Right hindlimb (tissue), 1 donor: ENCODE measurements at places on chromosomes 13 and 19.

- no peak for DNase-seq
Measured at GRCh38 chr19:18100710-18101109, 3.1 kb downstream of the MAST3 start.

DNA sequence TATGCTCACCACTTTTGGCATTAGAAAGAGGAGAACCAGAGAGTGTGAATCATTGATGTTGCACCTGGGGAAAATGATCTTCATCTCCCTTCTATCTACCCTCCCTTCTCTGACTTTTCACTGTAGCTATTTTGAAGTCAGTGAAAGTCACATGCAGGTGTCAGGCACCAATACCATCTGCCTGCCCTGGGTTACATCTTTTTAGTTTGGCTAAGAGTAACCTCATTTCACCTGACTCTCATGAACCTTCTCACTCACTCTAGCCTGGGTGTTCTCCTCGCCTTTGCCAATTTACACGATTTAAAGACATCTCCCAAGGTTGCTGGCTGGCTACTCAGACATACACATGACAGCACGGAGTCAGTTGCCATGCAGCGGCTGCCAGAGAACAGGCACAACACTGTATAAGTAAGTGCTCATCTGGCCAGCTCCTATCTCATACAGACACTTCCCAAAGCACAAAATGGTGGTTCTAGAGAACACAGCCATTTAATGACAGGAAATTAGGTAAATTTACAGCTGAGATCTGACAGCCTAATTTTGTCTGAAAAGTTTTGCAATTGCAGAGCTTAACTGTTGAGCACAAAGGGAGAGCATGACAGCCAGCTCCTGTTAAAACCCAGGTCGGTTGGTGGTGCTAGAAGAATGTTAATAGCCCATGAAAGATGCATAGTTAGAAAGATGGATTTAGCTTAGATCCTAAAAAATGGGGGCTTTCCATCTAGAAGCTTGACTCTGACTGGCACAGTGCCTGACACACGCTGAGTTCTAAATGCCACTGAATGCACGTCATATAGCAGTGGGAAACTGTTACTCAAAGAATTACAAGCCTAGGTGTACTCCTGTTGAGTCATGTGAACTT lies 32.5 kb downstream of the LCP1 start:
- DNase-seq, result no peak

DNA sequence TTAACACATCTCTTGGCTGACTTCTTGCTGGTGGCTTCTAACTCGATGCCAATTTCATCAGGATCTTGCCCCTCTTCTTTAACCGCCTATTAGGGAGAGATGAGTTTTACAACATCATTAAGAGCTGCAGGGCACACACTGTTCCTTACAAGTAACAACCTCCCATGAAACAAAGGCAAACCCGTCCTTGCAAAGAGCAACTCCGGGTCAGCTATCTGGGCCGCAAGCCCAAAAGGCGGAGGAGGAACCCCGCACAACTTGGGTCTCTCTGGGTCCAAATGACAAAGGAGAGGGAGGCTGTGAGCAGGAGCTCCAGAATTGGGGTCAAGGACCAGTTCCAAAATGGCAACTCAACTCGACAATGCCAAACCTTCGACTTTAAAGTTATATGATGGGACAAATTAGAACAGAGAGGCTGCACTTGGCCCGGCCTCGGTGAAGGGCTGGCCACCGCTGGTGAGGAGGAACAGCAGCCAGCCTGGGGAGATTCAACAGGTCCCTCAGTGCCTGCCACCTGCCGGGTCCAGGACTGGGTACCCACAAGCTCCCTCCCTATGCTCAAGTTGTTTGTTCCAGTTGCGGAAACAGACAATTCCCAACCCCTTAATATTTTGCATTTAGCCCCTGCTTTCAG lies 1.1 kb downstream of the SAFB2 start:
- DNase-seq, result no peak

DNA sequence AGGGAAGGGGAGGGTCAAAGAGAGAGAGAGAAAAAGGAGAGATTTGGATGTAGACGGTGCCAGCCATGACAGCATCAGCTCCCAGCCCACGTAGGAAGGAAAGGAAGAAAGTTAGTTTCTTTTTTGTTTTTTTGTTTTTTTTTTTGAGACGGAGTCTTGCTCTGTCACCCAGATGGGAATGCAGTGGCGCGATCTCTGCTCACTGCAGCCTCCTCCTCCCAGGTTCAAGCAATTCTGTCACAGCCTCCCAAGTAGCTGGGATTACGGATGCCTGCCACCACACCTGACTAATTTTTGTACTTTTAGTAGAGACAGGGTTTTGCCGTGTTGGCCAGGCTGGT lies 27.6 kb downstream of the ELL start:
- DNase-seq, result no peak

- no peak for DNase-seq
Measured at GRCh38 chr13:51599444-51600176, 15.3 kb downstream of the WDFY2 start.

GRCh38 chr13:24491845-24492244 lies 20.7 kb downstream of the PARP4 start:
- no peak for DNase-seq

GRCh38 chr13:113949546-113949945 lies 24.3 kb downstream of the C13orf46 start:
- DNase-seq, result no peak

- no peak for DNase-seq
Measured at GRCh38 chr19:48617146-48617937, 1.6 kb downstream of the RPL18 start.

DNA sequence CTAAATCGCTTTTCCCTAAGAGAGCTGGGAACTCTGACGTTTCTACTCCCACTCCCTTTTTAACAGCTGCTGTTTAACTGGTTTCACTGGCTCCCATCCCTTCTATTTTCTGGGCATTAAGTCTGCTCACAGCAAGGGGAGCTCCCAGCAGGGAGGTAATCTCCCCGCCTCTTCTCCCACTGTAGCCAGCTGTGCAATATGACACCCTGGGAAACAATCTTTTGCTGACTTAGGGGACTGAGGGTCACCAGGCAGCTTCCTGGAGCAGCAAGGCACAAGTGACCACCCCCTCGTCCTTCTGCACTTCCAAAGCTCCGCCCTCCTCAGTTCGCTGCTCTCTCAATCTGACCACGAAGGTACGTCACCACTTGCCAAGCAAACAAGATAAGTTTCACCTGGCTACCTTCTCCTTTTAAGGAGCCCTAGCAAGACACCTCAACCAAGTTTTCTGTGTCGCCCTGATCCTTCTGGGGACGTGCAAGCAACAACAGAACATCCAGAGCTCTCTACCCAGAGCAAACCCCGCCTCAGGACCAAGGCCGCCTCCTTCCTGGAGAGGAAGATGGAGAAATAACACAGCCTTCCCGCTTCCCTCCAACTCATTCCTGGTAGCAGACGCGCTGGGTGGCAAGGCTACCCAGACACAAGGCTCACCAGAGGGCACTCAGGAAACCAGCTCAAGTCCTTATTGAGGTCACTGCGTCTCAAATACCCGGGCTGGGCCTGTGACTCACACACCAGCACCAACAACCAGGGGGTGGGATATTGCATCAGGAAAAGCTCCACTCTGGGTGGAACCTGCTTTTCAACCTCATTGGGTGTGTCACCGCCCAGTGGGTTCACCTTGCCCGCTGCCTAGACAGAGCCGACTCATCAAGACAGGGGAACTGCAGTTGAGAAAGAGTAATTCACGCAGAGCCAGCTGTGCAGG lies 92.4 kb downstream of the STK24 start:
- DNase-seq, result peak; percentile 90

DNA sequence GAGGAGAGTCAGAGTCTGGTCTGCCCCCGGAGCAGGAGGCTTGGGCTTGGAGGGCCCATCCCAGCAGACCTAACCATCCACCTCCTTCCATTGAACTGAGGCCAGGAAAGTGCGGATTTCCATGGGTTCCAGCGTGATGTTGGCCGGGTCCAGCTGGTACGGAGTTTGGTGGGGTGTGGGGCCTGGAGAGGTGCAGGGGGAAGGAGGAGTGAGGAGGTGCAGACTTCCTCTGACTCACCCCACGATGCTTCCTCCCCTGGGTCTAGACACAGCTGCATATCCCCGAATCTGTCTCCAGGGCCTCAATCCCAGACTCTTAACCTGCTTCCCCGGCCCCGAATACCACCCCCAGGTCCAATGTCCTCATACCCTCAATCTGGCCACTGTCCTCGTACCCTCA lies 20.0 kb downstream of the MAN2B1 start:
- no peak for DNase-seq

GRCh38 chr19:29308977-29309590 lies 96.1 kb upstream of the UQCRFS1 start:
- no peak for DNase-seq

- no peak for DNase-seq
Measured at GRCh38 chr19:43527860-43528622, 1.0 kb upstream of the ETHE1 start.

- DNase-seq, result no peak
Measured at GRCh38 chr13:75738841-75739240, 102.7 kb downstream of the LMO7 start.

DNA sequence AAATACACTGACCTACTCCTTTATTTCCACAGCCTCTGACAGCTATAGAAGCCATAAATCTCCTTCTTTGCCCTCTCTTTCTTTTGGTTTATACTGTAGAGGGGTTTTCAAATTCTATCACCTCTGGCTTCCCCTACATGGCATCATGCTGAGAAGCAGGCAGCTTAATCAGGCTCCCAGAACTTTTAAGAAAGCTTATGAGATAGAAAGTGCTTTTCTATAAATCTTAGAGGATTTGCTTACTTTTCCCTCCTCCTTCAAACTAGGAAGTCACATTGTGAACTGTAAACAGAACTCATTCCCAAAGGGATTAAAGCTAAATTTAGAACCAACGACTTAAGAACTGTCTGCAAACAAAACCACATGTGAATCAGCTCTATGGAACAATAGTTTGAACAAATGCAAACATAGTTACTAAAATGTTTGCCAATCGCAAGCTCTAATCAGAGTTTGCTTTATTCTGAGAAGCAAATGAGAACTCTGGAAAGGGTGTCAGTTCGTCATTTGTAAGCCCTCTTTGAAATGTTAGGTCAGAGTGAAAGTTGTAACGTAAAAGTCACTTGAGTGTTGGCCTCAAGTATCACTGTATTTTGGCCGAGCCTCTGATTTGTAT lies 344.1 kb downstream of the RFC3 start:
- DNase-seq, result no peak

DNA sequence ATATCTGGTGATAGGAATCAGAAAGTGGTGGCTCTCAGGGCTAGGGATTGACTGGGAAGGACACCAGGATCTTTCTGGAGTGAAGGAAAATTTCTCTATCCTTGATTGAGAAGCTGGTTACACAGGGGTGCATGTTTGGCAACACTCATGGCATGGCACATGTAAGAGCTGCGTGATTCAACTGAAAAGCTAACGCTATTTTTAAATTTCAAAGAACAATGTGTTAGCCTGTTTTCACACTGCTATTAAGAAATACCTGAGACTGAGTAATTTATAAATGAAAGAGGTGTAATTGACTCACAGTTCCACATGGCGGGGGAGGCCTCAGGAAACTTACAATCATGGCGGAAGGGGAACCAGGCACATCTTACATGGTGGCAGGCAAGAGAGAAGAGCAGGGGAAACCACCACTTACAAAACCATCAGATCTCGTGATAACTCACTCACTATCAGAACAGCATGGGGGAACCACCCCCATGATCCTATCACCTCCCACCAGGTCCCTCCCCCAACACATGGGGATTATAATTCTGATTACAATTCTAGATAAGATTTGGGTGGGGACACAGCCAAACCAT lies 7.4 kb downstream of the SIGLEC8 start:
- no peak for DNase-seq

DNA sequence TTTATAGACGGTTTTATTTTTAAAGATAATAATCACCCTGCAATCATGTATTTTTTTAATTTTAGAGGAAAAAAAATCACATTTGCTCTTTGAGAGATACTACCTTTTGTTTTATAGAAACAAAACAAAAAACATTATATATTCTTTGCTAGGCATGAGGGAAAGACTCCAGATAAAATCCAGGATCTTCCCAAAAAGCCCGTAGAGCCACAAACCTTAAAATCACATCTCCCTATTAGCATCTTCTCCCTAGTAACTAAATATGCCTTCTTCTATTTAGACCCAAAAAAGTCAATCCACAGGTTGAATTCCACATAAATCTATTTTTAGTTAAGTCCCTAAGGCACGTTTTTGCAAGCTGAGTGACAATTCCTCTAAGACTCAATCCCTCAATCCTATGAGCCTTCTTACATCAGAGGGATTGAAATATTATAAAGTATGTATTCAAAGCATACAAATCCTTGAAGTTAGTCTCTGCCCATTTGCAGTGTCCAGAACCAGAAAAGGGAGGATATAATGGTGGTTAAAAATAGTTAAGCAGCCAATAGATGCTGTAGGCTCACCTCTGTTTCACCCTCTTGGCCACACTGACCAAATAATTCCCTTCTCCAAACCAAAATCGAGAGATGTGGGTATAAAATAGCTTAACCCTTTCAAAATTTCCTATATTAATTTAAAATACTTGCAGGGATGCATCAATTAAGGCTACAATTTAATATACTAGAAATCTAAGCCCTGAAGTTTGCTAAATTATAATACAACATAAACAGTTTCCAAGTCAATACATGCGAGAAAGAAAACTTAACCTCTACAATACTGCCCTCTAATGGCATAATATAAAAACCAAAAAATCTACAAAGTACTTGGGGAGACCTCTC lies 64.0 kb downstream of the SERP2 start:
- DNase-seq, result no peak

DNA sequence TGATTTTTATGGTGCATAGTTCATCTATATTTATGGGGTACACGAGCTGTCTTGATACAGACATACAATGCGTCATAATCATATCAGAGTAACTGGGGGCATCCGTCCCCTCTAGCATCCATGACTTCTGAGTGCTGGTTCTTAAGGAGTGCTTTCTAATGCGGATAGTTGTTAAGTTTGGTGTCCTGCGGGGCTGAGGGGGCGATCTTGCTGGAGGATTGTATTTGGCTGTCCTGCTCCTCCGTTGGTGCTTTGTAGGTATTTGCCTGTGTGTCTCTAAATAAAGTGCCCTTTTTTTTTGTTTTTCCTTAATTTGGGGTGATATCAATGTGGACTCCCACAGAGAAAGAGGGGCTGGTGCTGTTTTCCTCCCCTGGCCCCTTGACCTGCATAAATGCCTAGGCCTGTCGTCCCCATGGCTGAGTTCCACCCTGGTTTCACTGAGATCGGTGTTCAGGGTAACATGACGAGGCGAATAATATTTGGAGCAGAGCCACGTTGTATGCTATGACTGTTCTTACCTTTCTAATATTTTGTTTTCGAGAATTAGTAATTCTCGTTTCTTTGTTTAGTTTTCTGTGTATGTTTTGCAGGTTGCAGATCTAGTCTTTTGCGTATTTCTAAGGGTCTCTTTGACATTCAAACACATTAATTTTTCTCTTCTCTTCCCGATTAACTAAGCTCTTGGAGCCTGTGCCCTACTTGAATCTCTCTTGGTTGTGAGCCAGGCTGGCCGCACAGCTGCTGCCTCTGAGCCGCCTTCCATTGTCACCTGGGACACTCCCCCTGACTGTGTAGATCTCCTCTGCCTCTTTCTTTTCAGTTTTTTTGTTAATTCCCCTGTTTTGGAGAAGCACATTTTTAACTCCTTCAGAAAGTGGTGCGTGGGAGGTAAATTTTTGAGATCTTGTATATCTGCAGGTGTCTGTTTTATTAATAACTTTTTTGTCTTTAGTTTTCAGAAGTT lies 100.3 kb downstream of the ARHGEF7 start:
- peak; percentile 50 for DNase-seq

- peak; percentile 81 for DNase-seq
Measured at GRCh38 chr19:5578097-5578846, 10.5 kb upstream of the TINCR start.
